Left ventricle myocardium inferior (tissue), 1 donor: ENCODE measurements at places on chromosomes 1 and 21.
A peak's percentile ranks its signal among the peaks of the same experiment; 100 is the strongest.

- H3K4me3 ChIP-seq: no peak overlapping the region
- peaks cover 17% of the 10 kb centered on the region for H3K4me1 ChIP-seq
- no peak for DNase-seq
Observed at GRCh38 chr1:178047403-178048093, 46.4 kb upstream of the RASAL2 start.

- DNase-seq: peak; percentile 57
- H3K4me1 ChIP-seq: peaks cover 53% of the 10 kb centered on the region
- peak overlapping the region; percentile 86 for H3K4me3 ChIP-seq
- peaks cover 47% of the 10 kb centered on the region for H3K36me3 ChIP-seq
- H3K27me3 ChIP-seq: no peaks in the 10 kb centered on the region
Observed at GRCh38 chr1:151165281-151165737, 393 bp downstream of the LYSMD1 start.

DNA sequence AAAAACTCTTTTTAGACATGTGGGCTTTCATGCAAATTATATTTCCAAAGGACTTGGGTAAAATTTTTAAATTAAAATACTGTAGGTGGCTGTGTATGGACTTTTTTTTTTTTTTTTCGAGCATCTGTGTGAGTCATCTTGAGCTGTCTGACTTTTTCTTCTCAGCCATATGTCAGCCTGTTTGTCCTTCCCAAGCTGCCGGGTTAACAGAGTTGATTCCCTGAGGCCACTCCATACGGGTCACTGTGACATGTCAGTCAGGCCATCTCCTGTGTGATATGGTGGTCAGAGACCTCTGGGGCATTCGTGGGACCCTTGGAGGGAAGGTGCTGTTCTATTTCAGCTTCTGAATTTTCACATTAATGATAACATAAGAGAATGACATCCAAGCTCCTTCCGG lies 148.3 kb downstream of the KCNJ6 start:
- H3K4me1 ChIP-seq: no peaks in the 10 kb centered on the region
- no peak for DNase-seq
- no peak overlapping the region for H3K4me3 ChIP-seq
- no peaks in the 10 kb centered on the region for H3K36me3 ChIP-seq
- no peak overlapping the region for H3K27ac ChIP-seq

- no peak overlapping the region for H3K4me3 ChIP-seq
- peaks cover 13% of the 10 kb centered on the region for H3K27me3 ChIP-seq
- H3K4me1 ChIP-seq: peaks cover 4% of the 10 kb centered on the region
Observed at GRCh38 chr1:236289492-236290131, 7.9 kb upstream of the ERO1B start.

DNA sequence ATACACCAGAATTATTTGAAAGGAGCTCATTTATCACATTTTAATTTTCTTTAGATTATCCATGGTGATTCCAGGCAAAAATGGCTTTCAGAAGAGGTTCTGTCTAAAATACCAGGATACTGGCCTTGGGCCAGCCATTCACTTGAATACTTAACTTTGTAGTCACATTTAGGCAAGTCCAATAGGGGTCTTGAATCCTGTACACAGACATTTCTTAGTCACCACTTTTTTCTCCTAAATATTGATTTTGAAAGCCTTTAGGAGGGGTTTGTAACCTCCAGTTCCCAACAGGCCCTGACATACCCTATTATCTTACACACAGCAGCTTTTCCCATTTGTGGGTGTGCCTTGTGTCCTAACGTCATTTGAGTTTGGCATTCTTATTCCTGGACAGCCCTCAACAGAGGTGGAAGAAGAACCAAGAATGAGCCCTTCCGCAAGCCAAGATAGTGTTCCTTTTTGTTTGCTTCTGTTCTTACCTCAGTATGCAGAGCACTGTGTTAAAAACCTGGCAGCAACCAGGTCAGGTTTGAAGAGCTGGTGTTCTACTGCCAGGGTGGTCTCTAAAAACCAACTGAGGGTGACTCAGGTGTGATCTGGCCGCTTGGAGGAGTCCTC lies 19.5 kb downstream of the MAP3K7CL start:
- H3K36me3 ChIP-seq: no peaks in the 10 kb centered on the region
- no peaks in the 10 kb centered on the region for H3K27me3 ChIP-seq
- peaks cover 50% of the 10 kb centered on the region for H3K4me1 ChIP-seq
- no peak for DNase-seq
- no peak overlapping the region for H3K27ac ChIP-seq

DNA sequence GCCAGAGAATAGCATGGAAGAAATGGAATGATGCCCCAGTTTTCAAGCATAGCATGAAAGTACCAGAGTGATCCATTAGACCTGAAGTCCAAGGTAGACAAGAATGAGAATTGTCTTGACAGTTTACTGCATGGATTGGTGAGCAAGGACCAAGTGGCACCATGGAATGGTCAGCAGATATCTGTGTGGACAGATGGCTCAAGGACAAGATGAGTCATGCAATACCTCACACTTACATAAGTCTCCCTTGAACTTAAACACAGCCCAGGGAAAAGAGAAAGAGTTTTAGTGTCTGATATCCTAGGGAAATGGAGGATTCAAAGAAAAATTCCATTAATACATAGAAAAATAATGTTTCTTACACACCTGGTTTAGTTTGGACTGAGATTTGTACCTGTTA lies 195.2 kb downstream of the MRPL39 start:
- no peak overlapping the region for H3K4me3 ChIP-seq
- no peak overlapping the region for H3K27ac ChIP-seq
- H3K27me3 ChIP-seq: no peaks in the 10 kb centered on the region
- H3K4me1 ChIP-seq: no peaks in the 10 kb centered on the region
- no peak for DNase-seq
- H3K36me3 ChIP-seq: no peaks in the 10 kb centered on the region

- H3K4me3 ChIP-seq: no peak overlapping the region
- H3K4me1 ChIP-seq: peaks cover 59% of the 10 kb centered on the region
- H3K36me3 ChIP-seq: no peaks in the 10 kb centered on the region
- DNase-seq: no peak
Observed at GRCh38 chr21:45029948-45030681, 44.3 kb upstream of the ADARB1 start.

- H3K36me3 ChIP-seq: peaks cover 3% of the 10 kb centered on the region
- H3K4me3 ChIP-seq: no peak overlapping the region
- H3K4me1 ChIP-seq: no peaks in the 10 kb centered on the region
- no peak for DNase-seq
Observed at GRCh38 chr1:211939876-211940468, 95.4 kb downstream of the INTS7 start.

GRCh38 chr1:247089616-247090375 lies 11.2 kb upstream of the ZNF670 start:
- no peaks in the 10 kb centered on the region for H3K27me3 ChIP-seq
- H3K4me1 ChIP-seq: no peaks in the 10 kb centered on the region
- H3K27ac ChIP-seq: no peak overlapping the region

DNA sequence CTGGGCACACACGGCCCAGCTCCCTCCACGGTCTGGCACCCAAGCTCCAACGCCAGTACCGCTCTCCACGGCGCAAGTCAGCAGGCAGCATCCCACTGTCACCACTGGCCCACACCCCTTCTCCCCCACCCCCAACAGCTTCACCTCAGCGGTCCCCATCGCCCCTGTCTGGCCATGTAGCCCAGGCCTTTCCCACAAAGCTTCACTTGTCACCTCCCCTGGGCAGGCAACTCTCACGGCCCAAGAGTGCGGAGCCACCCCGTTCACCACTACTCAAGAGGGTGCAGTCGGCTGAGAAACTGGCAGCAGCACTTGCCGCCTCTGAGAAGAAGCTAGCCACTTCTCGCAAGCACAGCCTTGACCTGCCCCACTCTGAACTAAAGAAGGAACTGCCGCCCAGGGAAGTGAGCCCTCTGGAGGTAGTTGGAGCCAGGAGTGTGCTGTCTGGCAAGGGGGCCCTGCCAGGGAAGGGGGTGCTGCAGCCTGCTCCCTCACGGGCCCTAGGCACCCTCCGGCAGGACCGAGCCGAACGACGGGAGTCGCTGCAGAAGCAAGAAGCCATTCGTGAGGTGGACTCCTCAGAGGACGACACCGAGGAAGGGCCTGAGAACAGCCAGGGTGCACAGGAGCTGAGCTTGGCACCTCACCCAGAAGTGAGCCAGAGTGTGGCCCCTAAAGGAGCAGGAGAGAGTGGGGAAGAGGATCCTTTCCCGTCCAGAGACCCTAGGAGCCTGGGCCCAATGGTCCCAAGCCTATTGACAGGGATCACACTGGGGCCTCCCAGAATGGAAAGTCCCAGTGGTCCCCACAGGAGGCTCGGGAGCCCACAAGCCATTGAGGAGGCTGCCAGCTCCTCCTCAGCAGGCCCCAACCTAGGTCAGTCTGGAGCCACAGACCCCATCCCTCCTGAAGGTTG lies 97.6 kb downstream of the PIK3R3 start:
- no peak for DNase-seq
- H3K27me3 ChIP-seq: no peaks in the 10 kb centered on the region
- H3K27ac ChIP-seq: peak overlapping the region; percentile 61
- no peak overlapping the region for H3K4me3 ChIP-seq
- H3K36me3 ChIP-seq: peaks cover 48% of the 10 kb centered on the region
- H3K4me1 ChIP-seq: peaks cover 60% of the 10 kb centered on the region

DNA sequence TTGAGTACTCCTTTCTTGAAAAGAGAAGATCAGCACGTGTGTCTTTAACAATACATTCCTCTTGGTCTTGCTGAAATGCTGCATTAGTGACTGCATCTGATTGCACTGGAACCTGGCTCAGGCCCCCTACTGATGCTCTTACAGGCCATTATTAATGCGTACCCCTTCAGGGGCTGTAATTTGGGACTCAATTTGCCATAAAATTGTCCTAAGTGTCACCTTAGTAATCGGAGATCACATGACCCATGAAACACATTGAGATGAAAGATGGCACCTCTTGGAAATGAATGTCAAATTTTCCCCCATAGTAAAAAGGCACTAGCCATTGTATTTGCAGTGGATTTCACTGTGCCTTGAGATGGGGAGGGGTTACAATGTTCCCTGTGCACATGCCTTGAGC lies 563.3 kb downstream of the KIF26B start:
- no peaks in the 10 kb centered on the region for H3K27me3 ChIP-seq
- no peaks in the 10 kb centered on the region for H3K36me3 ChIP-seq
- H3K27ac ChIP-seq: no peak overlapping the region
- H3K4me1 ChIP-seq: no peaks in the 10 kb centered on the region

GRCh38 chr1:179883040-179883744 lies 1.1 kb downstream of the TOR1AIP1 start:
- H3K4me3 ChIP-seq: peak overlapping the region; percentile 90
- H3K27ac ChIP-seq: peak overlapping the region; percentile 99
- DNase-seq: no peak
- no peaks in the 10 kb centered on the region for H3K27me3 ChIP-seq
- peaks cover 75% of the 10 kb centered on the region for H3K4me1 ChIP-seq
- peaks cover 31% of the 10 kb centered on the region for H3K36me3 ChIP-seq

GRCh38 chr1:17805869-17806684 lies 50.9 kb downstream of the ACTL8 start:
- H3K4me1 ChIP-seq: no peaks in the 10 kb centered on the region
- no peak overlapping the region for H3K27ac ChIP-seq
- no peak overlapping the region for H3K4me3 ChIP-seq
- H3K36me3 ChIP-seq: no peaks in the 10 kb centered on the region
- no peak for DNase-seq
- H3K27me3 ChIP-seq: peaks cover 34% of the 10 kb centered on the region

DNA sequence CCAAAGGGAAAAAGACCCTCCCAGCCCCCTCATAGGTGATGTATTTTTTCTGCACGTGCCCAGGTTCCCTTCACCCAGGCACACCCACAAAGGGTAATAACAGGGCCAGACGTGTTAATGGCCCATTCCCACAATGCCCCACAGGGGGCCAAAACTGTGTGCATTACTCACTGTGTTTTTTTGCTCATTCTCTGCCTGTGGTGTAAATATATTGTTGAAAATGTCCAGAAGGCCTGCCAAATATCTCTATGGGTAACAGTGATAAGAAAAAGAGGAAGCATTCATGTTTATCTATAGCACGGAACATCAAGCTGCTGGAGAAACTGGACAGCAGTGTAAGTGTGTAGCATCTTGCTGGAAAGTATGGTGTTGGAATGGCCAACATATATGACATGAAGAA lies 21.9 kb downstream of the RHEX start:
- peaks cover 20% of the 10 kb centered on the region for H3K27me3 ChIP-seq
- no peak overlapping the region for H3K4me3 ChIP-seq
- H3K27ac ChIP-seq: no peak overlapping the region
- H3K36me3 ChIP-seq: no peaks in the 10 kb centered on the region
- no peak for DNase-seq
- H3K4me1 ChIP-seq: no peaks in the 10 kb centered on the region

- H3K4me3 ChIP-seq: no peak overlapping the region
- H3K36me3 ChIP-seq: no peaks in the 10 kb centered on the region
- no peaks in the 10 kb centered on the region for H3K4me1 ChIP-seq
- no peak overlapping the region for H3K27ac ChIP-seq
Observed at GRCh38 chr1:18322368-18323032, 158.2 kb upstream of the KLHDC7A start.

- no peaks in the 10 kb centered on the region for H3K27me3 ChIP-seq
- no peaks in the 10 kb centered on the region for H3K36me3 ChIP-seq
Observed at GRCh38 chr21:44762221-44763049, 39.2 kb downstream of the UBE2G2 start.

- DNase-seq: no peak
- peak overlapping the region; percentile 84 for H3K27ac ChIP-seq
- no peaks in the 10 kb centered on the region for H3K27me3 ChIP-seq
- H3K36me3 ChIP-seq: peaks cover 9% of the 10 kb centered on the region
- H3K4me1 ChIP-seq: peaks cover 36% of the 10 kb centered on the region
Observed at GRCh38 chr21:33300701-33301631, 23.8 kb upstream of the IFNAR1 start.

GRCh38 chr1:20974069-20974468 lies 187.0 kb upstream of the HP1BP3 start:
- no peak for DNase-seq
- no peaks in the 10 kb centered on the region for H3K4me1 ChIP-seq
- peaks cover 39% of the 10 kb centered on the region for H3K36me3 ChIP-seq
- H3K27ac ChIP-seq: no peak overlapping the region

DNA sequence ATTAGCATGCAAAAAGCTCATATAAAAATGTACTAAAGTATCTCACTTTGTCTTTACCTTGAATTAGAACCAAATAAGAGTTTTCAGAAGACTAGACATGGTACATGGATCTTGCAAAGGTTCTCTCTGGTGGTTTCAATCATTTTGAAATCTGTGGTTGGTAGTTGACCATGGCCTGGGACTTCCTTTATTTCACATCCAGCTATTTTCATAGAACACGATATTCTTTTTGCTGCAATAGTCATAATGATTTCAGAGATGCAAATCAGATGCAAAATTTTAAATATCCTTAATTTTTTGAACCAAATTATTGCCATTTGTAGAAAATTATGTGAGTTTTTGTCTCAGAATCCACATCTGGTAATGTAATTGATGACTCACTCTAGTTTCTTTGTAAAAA lies 375.1 kb upstream of the ZP4 start:
- H3K4me1 ChIP-seq: no peaks in the 10 kb centered on the region
- H3K27me3 ChIP-seq: no peaks in the 10 kb centered on the region
- no peaks in the 10 kb centered on the region for H3K36me3 ChIP-seq
- H3K27ac ChIP-seq: no peak overlapping the region
- DNase-seq: no peak

GRCh38 chr1:230864441-230864840 lies 3.9 kb downstream of the C1orf198 start:
- no peak for DNase-seq
- H3K4me3 ChIP-seq: peak overlapping the region; percentile 29
- H3K36me3 ChIP-seq: no peaks in the 10 kb centered on the region
- no peaks in the 10 kb centered on the region for H3K27me3 ChIP-seq
- peak overlapping the region; percentile 92 for H3K27ac ChIP-seq

- H3K27me3 ChIP-seq: no peaks in the 10 kb centered on the region
- H3K27ac ChIP-seq: no peak overlapping the region
- H3K4me3 ChIP-seq: no peak overlapping the region
Observed at GRCh38 chr1:189821833-189822232, 655.8 kb downstream of the BRINP3 start.

- H3K36me3 ChIP-seq: no peaks in the 10 kb centered on the region
- peaks cover 88% of the 10 kb centered on the region for H3K27me3 ChIP-seq
- DNase-seq: no peak
- no peak overlapping the region for H3K27ac ChIP-seq
Observed at GRCh38 chr21:41711416-41712007, 55.3 kb downstream of the RIPK4 start.
